ENCODE measurements at places on chromosomes 2 and 18.

DNA sequence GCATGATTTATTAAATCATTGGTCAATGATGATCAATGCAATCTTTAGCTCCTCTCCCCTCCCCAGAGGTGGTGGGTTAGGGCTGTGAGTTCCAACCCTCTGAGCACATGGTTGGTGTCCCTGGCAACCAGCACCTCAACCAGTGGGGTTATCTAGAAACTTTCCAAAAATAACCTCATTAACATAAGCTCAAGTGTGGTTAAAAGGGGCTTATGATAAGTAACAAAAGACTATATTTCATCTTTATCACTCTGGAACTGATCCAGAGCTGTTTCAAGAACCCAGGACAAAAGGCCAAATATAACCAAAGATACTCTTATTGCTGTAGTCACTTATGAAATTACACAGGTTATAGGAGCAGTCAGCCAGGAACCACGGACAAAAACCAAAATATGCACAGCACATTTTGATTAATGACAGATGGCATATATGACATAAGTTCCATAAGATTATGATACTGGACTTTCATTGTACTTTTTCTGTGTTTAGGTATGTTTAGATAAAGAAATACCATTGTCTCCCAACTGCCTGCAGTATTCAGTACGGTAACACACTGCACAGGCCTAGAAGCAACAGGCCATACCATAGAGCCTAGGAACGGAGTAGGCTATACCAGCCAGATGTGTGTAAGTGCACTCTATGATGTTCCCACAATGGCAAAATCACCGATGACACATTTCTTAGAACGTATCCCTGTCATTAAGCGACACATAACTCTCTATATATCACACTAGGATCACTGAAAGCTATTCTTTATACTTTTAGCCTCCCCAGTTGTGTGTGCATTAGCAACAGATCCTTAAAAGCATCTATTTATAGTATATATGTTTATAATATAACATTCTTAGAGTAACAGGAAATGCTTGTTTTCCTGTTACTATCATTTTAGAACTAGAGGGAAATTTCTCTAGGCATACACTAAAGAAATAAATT lies 31.9 kb downstream of the KIDINS220 start:
- DNase-seq, result no peak

GRCh38 chr18:53629337-53629736 lies 595.1 kb downstream of the MBD2 start:
- DNase-seq, result no peak

DNA sequence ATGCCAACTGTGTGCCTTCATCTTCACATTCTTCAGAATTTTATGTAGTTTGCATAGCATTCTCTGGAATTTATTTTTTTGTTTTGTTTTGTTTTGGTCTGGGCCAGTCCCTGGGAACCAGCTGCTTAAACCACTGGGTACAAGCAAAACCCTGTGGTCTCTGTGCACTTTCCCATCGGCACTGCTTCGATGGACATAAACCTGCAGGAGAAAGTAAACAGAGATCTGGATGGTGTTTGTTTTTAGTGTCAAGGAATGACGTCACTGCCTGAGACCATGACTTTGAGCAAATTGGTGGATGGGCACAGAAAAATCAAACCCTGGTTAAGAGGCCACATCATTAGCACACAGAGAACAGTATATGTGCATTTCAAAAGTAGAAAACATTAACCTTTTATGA lies 64.7 kb upstream of the RASGRP3 start:
- DNase-seq, result no peak

GRCh38 chr2:48723129-48723528 lies 32.4 kb downstream of the LHCGR start:
- DNase-seq, result no peak

DNA sequence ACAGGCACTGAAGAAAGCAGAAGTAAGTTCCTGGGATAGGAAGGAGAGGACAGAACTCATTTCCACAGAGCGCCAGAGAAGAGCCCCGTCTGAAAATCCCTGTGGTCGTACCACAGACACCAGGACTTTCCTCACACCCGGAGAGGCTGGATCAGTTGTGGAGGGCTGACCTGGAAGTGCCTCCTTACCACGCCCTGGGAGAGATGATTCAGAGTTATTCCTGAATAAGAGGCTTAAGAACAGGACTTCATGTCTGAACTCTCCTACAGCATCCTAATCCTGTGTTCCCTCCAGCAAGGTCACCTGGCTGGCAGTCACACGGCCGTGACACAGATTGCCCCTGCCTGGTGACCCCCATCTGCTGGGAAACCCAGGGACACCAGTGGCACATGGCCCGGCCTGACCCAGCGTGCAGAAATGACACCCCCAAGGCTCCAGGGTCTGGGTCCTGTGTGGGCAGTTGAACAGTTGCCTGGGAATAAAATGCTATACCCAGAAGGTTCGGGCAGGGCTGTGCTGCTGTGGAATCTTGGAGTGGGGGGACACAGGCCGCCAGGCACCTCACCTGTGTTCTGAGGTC lies 105.9 kb downstream of the PXDN start:
- no peak for DNase-seq

DNA sequence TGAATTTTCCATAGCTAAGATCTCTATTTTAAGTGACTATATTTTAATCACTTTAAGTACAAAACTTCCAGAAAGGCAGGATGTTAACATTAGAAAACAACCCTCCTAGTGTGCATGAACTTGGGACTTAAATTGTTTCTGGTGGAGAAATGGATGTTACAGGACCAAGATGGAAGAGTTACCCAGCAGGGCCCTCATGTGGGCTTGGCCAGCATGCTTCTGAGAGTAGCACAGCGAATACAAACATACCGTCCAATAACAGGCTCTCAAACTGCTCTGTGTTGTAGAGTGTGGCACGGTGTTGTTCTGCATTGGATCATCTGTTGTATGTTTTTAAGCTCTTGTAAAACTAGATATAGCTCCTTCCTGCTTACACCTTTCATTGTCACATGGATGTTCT lies 346.1 kb upstream of the SMIM21 start:
- DNase-seq, result no peak

DNA sequence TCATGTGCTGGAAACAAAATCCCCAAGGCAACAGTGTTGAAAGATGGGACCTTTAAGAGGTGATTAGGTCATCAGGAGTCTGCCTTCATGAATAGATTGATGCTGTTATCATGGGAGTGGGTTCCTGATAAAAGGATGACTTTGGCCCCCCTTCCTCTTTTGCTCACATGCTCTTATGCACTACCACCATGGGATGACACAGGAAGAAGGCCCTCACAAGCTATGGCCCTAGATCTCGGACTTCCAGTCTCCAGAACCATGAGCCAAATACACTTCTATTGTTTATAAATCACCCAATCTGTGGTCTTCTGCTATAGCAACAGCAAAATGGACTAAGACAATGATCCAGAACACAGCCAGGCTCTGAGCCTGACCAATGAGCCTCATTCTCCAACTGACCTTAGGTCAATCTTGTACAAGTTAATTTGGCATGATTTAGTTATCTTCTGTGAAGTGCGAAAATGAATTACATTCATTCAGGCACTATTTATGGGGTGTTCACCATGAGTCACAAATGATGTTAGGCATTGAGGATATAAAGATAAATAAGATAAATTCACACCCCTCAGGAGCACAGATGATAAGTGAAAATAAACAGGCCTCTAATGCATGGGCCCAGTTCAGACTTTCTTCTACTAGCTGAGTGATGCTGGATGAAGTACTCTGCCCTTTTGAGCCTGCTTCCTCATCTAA lies 37.7 kb upstream of the NT5C1B start:
- no peak for DNase-seq

DNA sequence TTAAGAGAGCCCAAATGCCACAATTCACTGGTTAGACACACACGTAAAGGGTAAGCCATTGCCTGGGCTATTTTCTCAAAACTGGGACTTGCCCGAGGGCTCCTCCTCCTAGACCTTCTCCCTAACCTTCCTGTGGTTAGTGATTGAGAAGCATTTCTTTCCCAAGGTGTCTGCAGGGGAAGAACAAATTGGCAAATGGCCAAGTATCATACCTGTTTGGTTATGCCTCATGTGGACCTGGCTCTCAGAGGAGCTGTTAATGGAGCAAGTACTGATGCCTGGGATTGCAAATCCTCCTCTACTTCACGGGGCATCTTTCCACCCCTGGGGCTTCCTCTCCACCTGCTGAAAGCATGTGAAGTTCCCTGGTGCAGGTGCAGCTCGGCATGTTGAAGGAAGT lies 187.5 kb upstream of the CYRIA start:
- DNase-seq, result no peak

GRCh38 chr2:56754627-56755026 lies 570.8 kb downstream of the CCDC85A start:
- DNase-seq, result no peak

- DNase-seq, result no peak
These were observed 50.0 kb downstream of the LPIN1 start for GRCh38 chr2:11796190-11797171.

DNA sequence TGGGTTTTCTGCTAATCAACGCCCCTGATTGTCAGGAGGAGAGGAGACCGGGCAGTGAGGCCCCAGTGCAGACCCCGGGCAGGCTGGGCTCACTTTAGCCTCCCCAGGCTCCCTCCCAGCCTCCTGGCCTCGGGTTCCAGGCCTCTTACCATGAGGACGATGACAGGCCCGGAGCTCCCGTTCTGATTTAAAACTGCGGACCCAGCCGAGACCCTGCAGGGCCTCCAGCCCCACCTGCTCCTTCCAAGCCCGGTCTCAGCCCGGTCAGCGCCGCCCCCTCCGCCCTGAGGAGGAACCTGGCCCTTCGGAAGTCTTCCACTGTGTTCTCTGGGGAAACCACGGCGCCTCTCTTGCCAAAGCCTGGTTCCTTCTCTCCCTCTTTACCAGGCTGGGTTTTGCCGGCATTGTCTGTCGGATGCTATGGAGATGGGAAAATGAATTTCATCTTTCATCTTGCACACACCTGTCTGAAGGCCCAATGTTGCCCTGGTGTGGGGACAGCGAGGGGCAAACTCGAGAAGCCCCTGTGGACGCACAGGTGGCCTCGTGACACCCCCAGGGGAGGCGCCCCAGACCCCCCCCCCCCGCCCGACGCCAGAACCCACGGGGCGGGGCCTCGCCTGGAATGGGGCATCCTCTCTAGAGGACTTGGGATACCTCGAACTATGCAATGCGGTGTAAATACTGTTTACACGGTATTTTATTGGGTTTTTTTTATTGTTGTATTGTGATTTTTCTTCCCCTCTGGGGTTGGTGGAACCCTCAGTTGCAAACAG lies 37.7 kb upstream of the CTDP1 start:
- DNase-seq, result no peak

DNA sequence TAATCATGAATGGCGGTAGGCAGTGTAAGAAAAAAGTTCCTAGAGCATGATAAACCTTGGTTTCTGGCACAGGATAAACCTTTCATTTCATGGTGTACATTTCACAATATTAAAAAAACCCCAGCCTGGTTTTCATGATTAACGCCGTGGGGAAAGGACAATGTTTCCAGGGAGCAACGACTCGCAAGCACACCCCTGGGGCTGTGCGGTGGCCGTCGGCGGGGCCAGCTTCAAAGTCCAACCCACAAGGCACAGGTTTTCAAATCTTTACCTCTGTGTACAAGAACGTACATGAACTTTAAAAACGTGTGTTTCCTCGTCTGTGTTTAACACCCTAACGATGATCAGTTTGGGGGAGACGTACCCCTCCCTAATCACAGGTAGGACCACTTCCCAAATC lies 118.1 kb downstream of the NOL10 start:
- DNase-seq, result no peak

DNA sequence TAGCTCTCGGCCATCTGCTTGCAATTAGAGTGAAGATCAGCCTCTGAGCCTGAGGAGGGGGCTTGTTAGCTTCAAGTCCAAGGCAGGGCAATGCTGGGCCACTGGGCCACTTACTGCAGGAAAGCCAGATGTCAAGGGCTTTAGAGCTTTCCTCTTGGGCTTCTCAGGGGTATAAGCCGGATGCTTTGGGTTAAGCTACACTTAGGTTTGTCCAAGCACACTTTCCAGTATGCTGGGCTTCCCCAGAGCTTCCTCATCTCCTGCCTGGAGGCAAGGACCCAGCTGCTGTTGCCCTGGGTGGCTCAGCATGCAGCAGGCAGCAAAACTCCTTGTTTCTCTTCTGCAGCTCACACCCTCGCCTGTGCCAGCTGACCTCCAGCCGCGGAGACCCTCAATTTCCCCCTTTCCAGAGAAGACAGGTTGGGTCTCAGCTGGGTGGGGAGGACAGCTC lies 29.0 kb upstream of the ATOH8 start:
- DNase-seq, result no peak

DNA sequence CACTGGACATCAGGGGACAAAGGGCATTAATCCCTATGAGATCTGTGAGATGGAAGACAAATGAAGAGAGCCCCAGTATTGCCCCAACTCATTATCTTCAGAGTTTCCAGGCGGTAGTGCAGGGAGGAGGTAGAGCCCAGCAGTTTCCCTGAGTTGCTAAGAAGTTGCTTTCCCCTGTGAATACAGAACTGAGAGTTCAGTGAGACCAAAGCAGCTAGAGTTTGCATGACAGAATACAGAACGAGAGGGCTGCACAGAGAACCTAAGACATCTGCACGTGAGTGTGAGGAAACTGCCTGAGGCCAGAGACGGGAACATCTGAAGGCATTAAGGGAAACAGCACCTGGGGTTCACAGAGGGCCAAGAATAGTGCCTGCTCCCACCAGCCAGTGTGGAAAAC lies 18.1 kb upstream of the PGAP1 start:
- DNase-seq, result no peak

DNA sequence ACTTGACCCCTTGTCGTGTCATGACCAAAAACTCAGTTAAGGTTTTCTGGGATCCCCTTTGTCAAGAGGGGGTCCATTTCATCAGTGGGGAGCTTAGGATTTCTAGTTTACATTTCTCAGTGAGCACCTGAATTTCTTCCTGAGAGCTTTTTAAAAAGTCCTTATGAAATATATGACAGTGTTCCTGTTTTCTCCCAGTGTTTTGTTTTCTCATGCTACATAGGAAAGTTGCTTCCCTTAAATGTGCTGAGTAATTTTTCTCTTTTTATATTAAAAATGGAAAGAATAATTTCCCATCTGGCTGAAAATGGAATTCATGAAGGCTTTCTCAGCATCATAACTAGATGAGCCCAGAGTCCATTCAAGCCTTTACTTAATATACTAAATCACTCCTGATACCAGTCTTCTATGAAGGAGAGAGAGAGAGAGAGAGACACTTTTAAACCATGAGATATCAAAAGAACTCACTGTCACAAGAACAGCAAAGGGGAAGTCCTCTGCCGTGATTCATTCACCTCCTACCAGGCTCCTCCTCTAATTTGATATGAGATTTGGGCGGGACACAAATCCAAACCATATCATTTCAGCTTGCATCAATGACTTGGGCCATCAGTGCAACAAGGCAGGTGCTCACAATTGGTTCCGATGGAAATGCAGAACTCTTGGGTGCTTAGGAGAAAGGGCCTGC lies 61.1 kb downstream of the XRCC5 start:
- DNase-seq, result no peak

All from right lobe of liver (tissue), 6 donors.